ENCODE measurements at places on chromosomes 12 and 14.

- peak; percentile 85 for DNase-seq
Measured at GRCh38 chr12:27190761-27191160, 53.3 kb upstream of the STK38L start.

DNA sequence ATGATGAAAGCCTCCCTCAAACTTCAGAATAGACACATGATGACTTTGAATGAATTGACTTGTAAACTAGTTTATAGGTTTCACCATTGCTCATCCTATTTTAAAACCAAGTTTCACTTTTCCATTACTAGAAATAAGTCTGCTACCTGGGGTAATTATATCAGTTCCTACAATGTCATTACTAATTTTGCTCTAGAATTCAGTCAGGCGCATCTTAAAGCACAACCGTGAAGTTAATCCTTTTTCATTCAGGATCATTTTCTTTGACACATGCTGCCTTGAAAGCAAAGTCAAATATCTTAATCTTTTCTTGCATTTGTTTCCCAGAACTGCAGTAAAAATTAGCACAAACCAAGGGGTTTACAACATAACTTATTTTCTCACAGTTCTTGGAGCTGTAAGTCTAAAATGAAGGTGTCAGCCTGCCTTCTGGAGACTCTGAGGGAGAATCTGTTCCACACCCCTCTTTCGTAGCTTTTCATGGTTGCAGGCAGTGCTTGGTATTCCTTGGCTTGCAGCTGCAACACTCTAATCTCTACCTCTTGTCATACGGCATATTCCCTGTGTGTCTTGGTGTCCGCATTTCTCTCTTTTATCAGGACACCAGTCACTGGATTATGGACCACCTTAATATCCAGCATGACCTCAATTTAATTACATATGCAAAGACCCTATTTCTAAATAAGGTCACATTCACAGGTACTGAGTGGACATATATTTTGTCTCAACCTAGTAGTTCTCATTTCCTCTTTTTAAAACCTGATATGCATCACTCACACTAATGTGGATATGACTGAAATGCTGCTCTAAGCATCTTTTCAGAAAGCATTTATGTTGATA lies 114.3 kb upstream of the PDZRN4 start:
- no peak for DNase-seq

DNA sequence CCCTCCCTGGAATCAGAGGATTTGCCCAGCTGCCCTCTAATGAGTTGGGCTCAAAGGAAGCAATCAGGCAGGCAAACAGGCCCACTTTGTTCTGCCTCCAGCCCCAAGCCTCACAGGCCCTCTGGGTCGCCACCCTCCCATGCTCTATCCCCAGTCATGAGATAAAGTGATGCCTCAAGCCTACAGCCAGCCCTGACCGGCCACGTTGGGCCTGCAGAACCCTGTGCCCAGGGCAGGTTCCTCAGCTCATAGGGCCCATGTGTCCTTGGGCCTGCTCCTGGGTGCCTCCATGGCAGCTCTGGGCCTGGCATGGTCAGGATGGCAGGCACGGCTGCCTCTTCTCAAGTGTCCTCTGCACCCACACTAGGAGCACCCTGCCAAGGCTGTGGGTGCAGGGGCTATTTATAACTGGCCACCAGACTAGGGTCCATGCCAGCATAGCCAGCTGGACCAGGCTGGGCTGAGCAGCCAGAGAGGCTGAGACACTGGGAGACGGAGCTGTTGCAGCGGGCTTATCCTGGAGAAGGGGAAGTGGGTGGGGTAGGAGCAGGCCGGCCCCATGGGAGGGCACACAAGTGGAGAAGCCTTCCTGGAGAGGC lies 20.2 kb downstream of the HDAC7 start:
- DNase-seq = peak; percentile 97

GRCh38 chr12:1339618-1340319 lies 254.6 kb downstream of the FBXL14 start:
- no peak for DNase-seq

- DNase-seq = no peak
Measured at GRCh38 chr14:92466059-92466458, 47.5 kb upstream of the RIN3 start.

DNA sequence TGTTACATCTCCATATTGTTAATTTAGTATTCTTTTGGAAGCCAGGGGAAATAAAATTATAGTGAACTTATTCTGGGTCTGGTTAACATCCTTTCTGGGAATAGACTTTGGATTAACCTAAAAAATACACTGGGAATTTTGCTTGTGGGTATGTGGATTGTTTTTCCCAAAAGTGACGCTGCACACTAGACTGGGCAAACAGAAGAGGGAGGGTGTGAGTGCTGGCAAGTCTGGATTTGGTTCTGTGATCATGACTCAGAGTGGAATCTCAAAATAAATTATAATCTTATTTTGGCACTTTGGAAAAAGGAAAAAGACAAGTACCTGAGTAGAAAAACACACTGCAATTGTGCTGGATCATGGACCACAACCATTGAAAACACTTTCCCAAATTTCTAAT lies 15.2 kb upstream of the LUM start:
- no peak for DNase-seq

- no peak for DNase-seq
Measured at GRCh38 chr12:4954621-4955354, 45.1 kb downstream of the KCNA1 start.

GRCh38 chr14:99508896-99509629 lies 27.9 kb downstream of the CCNK start:
- DNase-seq = peak; percentile 58

DNA sequence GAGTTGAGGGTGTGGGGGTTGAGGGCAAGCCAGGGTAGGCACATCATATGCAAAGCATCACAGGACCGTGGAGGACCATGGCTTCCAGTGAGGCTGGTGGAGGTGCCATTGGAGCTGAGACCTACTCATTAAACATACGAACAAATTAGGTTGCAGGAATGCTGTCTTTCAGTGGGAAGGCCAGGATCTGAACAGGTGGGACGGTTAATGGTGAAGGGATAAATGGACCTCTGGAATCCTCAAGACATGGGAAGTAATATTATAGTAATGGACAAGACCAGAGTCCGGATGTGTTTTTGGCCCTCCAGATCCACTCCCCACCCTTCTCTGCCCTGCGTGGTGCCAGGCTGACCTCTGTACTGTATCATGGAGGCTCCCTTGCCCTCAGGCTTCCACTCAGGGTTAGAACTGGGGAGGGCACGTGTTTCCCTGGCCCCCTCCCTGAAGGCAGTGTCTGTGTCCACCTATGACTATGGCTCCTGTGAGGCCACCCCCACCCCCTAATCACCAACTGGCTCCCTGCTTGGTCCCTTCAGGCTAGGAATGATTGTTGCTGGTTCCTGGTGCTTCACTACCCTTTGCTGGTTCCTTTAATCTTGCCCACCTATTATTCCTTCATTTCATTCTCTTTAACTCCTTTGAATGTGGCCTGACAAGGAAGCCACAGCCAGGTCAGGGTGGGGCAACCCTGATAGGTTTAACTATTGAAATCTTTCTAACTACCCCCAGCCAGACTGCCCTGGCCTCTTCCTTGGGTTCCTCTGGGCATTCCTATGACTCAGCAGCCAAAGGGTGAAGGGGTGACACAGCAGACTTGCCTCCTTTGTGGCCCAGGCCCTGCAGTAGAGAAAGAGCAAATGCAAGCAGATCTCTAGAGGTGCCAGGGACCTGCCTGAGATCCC lies 10.7 kb downstream of the DHRS2 start:
- DNase-seq = peak; percentile 82

- no peak for DNase-seq
Measured at GRCh38 chr12:65672441-65672840, 151.8 kb upstream of the HMGA2 start.

GRCh38 chr14:83491091-83491490 lies 1957.4 kb upstream of the SEL1L start:
- no peak for DNase-seq

DNA sequence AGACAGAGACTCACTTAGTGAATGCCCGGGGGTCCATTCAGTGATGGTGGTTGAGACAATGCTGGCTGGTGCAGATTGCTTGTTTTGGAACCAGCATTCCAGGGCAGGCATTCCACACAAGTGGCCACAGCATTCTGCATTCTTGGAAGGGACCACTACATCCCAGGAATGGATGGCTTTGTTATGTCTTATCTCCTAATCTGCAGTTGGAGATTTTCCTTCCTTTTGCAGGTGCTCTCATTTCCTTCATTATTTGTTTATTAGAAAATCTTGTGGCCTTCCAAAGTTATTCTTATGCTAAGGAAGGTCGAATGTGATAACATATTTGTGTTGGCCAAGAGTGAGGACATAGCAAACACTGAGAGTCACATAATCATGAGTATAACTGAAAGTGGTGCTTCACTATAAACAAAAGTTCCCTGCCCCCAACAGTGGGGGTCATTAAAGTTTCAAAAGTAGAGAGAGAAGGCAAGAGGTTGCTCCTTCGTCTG lies 66.0 kb downstream of the BMP4 start:
- no peak for DNase-seq

DNA sequence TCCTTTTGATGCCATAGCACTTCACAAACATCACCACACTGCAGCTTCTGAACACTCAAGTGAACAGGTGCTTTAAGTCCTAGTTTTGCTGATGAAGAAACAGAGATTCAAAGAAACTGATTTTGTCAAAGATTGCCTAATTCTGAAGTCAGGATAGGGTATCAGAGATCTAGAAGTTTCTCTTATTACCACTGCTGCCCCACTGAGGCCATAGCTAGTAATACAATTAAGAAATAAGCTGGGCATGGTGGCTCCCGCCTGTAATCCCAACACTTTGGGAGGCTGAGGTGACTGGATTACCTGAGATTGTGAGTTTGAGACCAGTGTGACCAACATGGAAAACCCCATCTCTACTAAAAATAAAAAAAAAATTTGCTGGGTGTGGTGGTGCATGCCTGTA lies 458.3 kb upstream of the SEL1L start:
- no peak for DNase-seq

DNA sequence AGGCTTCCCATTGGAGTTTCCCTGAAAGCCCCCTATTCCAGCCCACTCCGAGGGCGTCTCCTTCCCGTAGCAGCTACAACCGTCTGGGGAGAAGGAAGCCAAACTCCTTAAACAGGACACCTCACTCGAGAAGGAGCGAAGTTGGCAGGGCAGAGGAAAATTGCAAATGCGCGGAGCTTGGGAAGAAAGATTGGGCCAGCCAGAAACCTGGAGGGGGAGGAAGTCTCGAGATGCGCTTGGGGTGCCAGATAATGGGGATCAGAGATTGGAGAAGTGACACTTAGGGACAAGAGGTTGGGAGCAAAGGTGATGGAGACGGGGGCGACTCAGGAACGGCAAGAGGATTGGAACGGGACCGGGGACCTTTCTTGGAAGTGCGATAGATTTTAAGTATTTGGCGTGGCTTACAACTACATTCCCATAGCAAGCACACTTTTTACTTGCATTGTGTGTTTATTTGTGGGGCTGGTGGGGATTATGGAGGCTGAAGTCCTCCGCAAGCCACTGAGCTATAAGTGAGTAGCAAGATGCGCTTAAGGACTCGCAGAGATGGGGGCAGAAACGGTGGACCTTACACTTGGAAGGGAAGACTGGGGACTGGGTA lies 926 bp downstream of the HRK start:
- DNase-seq = no peak

GRCh38 chr12:55925870-55926737 lies 1.6 kb downstream of the PYM1 start:
- DNase-seq = peak; percentile 64

DNA sequence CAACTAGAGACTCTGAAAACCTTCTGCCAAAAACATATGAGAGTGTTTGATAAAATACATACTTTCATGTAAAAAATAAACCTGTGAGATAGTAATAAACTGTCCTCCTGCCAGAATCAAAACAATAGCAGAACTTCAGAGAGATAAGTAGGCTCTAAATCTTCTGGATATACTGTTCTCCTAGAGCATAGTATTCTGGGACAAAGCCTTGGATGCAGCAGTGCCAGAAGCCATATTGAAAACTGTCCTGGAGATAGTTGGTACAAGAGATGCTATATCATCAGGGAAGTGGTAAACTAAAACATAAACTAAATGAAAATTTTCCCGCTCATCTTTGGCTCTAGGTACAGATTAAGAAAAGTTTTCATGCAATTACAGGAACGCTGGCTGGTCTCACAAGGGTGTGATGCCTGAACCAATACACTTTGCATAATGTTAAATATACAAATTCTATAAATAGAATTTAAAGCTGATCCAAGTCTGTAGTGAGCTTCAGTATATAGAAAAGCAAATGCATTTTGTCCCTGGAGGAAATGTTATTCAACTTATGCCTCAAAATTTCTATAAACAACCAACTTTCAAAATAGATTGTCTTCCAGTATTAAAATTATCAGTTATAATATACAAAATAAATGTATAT lies 355.6 kb downstream of the ADAMTS20 start:
- peak; percentile 55 for DNase-seq

GRCh38 chr12:10191865-10192264 lies 13.0 kb downstream of the TMEM52B start:
- DNase-seq = peak; percentile 73

All from osteoblast (primary cell).